Heart right ventricle (tissue), 16 donors: ENCODE measurements at places on chromosomes 12 and 14. TPM values are rescaled to one million over a fixed set of nuclear protein-coding genes. Genes with fewer than 3 reads are reported as not detected.

GRCh38 chr12:63038713-63039100 is 103.8 kb upstream of the PPM1H start:
- no peak for DNase-seq

The A2ML1 gene
- 0.13 TPM for polyA plus RNA-seq

DNA sequence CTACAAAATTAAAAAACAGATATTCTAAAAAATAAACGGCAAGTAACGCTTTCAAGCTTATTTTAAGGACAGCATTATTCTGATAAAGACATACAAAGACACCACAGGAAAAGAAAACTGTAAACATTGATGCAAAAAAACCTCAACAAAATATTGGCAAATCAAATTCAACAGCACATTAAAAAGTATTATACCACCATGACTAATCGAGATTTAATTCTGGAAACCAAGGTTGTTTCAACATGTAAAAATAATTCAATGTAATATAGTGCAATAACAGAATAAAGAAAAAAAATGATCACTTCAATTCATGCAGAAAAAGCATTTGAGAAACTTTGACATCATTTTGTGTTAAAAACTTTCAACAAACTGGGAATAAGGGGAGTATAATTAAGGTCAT is 1323.2 kb downstream of the FSCB start:
- no peak for DNase-seq

The PLEKHD1 gene
- 0.15 TPM for polyA plus RNA-seq

The HOXC10 gene
- polyA plus RNA-seq: not detected
